ENCODE measurements at places on chromosomes 7 and 10.

DNA sequence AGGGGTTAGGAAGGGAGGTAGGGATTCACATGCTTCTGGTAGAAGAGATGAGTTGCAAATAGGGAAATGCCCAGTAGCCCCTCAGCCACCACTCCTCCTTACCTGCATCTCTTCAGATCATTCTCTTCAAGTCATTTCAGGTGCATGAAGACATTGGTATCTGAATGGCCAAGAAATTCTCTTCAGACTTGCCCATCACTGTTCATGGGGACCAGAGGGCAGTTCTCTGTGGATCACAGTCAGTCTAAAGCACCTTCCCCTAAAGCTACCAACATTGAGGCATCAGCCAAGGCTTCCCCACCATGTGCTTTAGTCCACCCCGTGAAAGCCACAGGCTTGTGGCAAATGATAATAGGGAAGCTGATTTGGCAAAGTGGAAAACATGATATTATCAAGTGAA, 319.4 kb upstream of the ZNF32 start:
- DNase-seq = no peak

DNA sequence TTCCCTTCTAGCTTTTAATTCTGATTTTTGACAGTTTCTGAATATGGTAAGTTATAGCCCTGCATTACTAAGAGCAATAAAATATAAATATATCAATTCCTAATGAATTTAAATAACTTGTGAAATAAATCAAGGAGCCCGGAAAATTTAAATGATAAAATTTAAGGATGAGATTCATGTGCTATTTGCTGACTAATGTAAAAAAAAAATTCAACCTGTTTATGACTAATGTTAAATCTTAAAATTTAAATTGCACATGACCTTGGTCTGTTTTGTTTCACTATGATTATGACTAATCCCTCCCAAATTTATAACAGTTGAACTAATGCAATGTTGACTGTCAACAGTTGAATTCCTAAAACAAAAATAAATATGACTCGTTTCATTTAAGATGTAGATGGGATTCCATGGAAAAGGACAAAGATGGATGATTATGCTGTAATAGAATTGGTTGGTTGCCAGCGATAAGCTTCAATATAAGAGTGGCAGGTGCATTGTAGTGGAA, 419.9 kb downstream of the NRG3 start:
- DNase-seq = no peak

- no peak for DNase-seq
These were observed 19.2 kb downstream of the CFAP70 start for GRCh38 chr10:73339436-73339835.

DNA sequence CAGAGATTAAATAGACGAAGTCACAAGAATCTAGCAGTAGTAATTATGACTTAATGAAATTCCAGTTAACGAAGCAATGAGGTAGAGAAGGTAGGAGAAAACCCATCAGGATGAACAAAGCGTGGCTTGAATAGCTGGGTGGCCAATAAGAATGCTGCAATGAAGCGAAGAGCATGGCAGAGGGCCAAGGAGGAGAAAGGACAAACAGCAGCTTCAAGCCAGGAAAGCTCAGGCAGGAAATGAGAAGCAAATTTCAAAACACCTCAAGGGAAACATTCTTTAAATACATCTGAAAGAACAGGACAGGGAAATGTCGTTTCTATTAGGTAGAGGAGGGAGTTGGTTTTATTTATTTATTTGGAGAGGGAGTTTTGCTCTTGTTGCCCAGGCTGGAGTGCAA, 122.5 kb downstream of the KIAA1217 start:
- peak; percentile 68 for DNase-seq

DNA sequence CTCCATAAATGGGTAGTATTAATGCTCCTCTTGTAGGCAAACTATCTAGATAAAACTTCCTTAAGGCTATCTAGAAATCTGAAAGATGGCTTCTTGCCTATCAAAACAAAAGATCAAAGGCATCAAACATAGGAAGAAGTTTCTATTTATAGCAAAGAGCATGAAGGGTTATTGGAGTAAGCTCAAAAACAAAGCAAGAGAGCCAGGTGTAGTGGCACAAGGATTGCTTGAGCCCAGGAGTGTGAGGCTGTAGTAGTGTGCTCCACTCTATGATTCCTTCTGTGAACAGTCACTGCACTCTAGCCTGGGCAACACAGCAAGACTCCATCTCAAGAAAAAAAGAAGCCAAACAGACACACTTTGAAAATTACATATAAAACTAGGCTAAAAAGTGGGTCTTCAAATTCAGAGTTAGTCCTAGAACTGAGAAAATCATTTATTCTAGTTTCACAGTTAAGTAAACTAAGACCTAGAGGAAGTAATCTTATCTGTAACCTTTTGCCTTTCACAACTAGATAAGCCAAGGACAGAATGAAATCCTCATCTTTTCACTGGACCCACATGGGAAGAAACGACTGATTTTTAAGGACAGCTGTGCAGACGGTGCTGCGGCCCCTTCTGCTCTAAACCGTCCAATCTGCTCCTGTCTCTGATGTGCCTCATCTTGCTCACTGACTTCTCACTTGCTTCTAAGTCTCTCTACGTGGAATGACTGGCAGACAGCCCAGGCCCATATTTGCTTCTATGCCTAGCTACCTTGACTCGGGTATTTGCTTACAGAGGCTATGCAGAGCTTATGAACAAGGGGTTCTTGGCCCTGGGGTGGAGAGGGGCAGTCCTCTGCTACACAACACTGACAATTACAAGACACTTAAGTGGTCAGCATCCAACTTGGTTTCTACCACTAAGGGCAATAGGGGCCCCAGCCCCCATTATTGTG, 50.0 kb downstream of the ESYT2 start:
- DNase-seq = no peak

DNA sequence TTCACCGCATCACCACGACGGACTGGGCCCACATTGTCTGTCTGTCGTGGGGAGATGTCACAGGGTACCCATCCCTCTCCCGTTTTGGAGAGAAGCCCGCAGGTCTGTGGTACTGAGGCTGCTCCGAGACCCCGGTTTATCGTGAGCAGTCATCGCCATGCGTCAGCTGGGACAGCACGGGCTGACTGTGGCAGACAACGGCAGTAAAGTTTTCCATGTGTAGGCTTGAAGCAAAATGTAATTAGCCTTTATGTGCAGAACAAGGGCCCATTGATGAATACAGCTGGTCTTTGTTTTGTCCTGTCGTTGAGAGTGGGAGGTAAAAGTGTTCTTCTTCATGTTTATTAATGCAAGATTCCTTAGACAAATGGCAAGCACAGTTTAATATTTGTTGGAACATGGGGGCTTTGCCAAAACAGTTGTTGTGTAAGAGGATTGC, 167.4 kb upstream of the SH2B2 start:
- DNase-seq = no peak

GRCh38 chr10:84292502-84292901, 35.9 kb upstream of the CCSER2 start:
- DNase-seq = no peak

DNA sequence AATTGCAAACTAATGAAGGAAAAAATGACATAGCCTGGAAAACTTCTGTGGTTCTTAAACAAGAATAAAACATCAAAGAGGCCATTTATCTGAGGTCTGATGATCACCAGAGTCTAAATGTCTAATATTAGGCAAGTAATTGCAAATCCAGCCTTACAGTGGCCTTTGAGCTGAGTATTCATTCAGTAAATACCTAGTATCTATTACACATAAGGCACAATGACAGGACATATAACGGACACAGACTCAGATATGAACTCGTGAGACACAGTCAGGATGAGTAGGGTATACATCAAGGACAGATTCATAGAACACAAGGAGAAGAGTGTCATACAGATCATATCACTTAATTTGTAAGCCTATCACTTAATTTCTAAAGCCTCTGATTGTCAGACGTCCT, 16.8 kb downstream of the GPAM start:
- DNase-seq = no peak

DNA sequence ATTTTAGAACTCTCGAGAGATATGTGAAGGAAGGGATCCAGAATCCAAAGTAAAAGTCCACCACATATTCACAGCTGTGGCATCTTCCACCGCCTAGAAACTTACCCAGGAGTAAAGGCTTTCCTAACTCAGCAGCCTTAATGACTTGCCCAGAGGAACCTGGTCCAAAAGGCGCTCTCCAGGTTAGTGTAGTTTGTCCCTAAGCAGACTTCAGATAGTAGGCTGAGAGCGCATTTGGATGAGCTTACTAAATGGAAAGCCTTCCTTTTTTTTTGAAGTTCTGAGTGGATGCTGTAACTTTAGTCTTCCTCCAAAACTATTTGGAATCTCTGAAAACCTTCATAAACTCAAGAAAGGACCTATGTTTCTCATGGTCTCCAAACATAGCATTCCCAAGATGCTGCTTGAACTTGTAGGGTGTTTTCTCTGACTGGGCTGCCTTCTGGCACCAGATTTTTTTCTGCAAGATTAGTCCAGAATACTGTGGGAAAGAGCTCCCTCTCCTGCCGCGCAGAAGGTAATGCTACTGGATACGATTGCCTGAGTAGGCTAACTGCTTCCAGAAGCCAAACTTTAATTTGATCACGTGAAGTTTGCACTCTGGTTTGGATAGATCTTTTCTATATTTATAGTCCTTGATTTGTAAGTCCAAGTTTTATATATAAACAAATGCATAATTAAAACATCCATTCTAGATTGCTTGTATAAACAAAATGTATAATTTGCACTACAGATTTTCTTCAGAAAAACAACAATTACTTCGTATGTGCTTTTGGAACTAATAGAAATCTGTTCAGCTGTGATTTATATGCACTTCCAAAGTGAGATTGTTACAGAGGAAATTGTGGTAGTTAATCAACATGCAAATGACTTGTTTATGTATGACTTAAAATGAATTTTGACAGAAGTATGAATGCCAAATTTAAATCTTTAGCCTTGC, 19.6 kb upstream of the GPR37 start:
- peak; percentile 40 for DNase-seq

DNA sequence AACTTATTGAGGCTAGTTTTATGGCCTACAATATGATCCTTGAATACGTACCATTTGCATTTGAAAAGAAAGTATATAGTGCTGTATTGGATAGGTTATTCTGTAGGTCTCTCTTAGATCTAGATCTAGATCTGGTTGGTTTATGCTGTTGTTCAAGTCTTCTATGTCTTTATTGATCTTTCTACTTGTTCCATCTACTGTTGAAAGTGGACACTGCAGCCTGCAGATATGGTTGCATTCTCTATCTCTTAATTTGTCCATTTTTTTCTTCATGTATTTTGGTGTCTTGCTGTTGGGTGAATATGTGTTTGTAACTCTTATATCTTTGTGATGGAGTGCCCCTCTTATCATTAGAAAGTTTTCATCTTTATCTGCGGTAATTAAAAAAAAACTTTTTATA, 139.4 kb upstream of the PCDH15 start:
- DNase-seq = no peak

- DNase-seq = no peak
These were observed 33.0 kb downstream of the EN2 start for GRCh38 chr7:155490697-155491628.

- no peak for DNase-seq
These were observed 275.5 kb downstream of the ZWINT start for GRCh38 chr10:56085406-56086122.

Measured in fibroblast of skin of right quadriceps (primary cell).